ENCODE measurements at places on chromosomes 3 and 15. TPM values are rescaled to one million over a fixed set of nuclear protein-coding genes. Genes with fewer than 3 reads are reported as not detected.

- DNase-seq: no peak
Observed at GRCh38 chr15:89410039-89410435, 75.4 kb upstream of the POLG start.

SERPINI2 gene
- total RNA-seq: not detected

DNA sequence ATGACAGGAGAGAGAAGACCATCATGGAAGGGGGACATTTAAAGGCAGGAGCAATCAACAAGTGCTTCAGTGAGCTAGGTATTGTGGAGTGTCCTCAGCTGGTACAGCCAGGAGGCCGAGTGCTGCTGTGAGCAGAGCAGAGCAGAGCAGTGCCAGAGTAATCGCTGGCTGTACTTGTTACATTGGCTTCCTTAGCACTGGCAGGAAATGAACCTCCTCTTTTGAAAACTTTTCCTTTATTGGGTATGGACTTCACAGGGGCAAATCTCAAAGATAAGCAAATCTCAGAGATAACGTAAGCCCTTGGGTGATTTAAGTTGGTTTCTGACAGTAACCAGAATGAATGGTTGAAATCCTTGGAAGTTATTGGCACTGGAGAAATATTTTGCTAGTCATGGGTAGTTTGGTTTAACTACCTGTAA, 2.1 kb downstream of the SH3GL3 start:
- DNase-seq: no peak

DNA sequence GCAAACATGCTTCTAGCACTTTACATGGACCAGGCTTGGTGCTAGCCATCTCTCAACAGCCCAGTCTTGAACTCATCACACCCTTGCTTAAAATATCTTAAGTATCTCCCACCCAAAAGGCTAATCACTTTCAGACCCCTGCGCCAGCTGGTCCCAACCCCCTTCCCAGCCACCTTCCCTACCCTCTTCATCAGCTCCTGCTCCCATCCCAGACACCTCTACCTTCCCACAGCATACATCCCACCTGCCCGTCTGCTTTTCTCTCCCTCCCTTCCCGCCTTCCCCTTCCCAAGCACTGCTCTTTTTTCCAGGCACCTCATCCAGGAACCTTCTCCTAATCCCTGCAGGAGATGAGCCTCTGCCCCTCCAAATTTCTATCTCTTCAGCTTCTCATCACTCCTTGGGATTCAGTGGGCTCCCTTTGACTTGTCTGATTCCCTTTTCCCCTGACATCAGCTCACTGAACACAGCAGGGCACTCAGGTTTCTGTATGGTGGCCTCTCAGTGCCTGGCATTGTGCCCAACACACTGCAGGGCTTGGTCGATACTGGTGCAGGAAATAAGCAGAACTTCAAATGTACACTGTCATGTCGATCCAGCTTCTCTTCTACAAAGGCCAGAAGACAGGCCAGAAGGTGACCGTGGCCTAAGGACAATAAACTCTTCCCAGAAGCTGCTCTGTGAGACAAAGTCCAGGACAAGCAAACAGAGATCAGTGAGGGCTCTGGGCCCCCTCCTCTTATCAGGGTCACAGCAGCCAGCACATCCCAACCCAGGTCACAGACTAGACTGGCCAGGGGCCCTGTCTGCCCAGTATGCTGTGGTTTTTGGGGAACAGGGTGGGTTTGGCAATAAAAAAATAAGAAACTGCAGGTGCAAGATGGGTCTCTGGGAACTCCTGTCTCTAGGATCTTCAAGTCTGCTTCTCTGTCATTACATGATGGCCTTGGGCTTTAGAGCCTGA, 2.2 kb upstream of the ITIH1 start:
- DNase-seq: no peak

GRCh38 chr3:32457971-32458471, 44.6 kb downstream of the CMTM6 start:
- peak; percentile 51 for DNase-seq

Measured in activated T-cell treated with anti-CD3 and anti-CD28 coated beads, Interleukin-2, amount 50 U/mL, for 4 hours (primary cell).